ENCODE measurements at places on chromosomes 4 and X. TPM values are rescaled to one million over a fixed set of nuclear protein-coding genes. Genes with fewer than 3 reads are reported as not detected.

Gene RPS6KA6
- total RNA-seq = 0.54 TPM

Gene BLOC1S4
- 10.0 TPM for total RNA-seq

Gene MAGEC3
- not detected for total RNA-seq

Gene GLRA2
- not detected for total RNA-seq

Gene P2RY8
- 0.26 TPM for total RNA-seq

Gene SATL1
- total RNA-seq = not detected

Gene SSX2
- total RNA-seq = not detected

Gene GPC3
- not detected for total RNA-seq

All from dermis lymphatic vessel endothelial cell (primary cell).